ENCODE measurements at places on chromosomes 13 and 19.

DNA sequence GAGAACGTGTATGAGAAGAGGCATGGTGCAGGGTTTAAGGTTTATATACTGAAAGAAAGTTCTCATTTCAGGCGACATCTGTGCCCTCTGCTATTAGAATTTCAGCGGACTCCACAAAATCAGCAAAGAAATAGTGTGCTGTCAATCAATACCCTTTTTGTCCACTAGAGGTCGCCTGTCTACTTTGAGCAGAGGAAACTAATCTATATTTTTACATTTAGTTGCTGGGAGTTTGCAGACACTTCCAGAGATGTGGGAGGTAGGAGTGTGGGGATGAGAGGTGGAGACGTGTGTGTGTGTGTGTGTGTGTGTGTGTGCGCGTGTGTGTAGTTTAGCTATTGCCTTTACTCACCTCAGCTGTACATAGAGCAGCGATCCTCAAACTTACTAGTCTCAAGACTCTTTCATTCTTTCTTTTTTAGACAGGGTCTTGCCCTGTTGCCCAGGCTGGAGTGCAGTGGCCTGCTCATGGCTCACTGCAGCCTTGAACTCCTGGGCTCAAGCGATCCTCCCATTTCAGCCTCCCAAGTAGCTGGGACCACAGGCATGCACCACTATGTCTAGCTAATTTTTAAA is 9.7 kb downstream of the INAFM1 start:
- peak; percentile 58 for DNase-seq

- no peak for DNase-seq
Measured at GRCh38 chr13:34265046-34265679, 447.2 kb downstream of the RFC3 start.

DNA sequence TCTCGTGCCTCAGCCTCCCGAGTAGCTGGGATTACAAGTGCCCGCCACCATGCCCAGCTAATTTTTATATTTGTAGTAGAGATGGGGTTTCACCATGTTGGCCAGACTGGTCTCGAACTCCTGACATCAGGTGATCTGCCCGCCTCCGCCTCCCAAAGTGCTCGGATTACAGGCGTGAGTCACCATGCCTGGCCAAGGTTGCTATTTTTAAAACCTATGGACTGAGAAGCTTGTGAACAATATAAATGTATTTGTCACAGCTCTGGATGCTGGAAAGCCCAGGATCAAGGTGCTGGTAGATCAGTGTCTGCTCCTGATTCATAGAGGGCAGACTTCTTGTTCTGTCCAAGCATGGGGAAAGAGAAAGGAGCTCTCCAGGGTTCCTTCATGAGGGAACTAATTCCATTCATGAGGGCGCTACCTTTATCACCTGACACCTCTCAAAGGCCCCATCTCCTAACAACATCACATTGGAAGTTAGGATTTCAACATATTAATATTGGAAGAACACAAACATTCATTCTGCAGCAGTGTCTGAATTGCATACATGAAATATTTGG is 16.1 kb downstream of the CARD8 start:
- DNase-seq = no peak

DNA sequence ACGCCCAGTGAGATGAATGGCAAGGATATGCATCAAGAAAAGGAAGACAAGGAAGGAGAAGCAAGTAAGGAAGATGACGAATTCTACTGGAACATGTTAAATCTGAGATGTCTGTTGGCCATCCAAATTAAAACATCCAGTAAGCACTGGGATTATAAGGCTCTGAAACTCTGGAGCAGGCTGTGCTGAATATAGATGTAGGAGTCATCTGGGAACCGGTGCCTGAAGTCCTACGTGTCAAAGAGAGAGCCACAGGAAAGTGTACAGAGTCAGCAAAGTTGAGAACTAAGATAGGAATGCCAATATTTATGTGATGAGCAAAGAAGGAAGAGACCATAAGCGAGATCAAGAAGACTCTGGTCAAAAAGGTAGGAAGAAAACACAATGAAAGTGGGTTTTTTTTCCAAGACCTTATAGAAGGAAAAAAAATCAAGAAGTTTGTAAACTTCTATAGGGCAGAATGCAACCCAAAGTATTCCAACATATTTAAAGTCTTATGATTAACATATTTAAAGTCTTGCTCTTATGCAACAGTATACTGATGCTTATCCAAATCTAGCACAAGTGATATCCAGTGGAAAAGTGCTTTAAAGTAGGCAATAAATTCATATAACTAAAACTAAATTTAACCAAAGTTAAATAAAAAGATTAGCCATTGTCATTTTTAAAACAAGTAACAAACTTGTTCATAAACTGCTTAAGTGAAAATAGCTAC is 51.2 kb upstream of the EEF1AKMT1 start:
- no peak for DNase-seq

- no peak for DNase-seq
Measured at GRCh38 chr13:98888890-98889279, 89.0 kb downstream of the DOCK9 start.

DNA sequence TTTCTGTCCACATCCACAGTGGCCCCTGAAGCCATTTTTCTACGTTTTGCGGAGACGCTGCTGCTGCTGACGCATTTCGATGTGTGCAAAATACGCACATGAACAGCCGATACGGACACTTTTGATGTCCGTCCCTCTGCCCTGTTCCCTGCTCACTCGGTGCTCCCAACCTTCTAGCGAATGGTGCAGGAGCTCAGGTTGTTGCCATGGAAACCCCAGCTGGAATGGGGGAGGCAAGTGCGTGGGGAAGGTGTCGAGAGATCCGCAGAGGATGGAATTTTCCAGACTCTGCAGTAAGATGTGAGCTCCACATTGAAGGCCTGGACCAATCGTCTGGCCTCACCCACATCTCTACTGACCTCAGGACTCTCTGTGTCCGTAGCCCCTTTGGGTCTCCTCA is 109.2 kb upstream of the USP29 start:
- DNase-seq = no peak

- no peak for DNase-seq
Measured at GRCh38 chr13:109874484-109875454, 88.4 kb upstream of the IRS2 start.

DNA sequence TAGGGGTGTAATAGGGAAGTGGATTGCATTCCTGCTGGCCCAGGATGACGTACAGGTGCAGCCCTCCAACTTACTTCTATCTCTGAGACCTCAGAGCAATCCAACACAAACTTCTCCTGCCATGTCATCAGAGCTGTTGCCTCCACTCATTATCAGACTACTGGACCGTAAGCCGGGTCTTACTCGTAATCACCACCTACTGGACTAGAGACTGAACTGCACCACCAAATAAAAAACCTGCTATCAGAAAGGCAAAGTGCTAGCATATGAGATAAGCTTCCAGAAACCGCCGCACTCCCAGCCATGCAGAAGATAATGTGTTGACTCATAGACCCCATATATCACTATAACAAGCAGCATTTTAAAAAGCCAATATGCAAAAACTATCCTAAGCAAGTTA is 102.0 kb downstream of the SLITRK1 start:
- no peak for DNase-seq

DNA sequence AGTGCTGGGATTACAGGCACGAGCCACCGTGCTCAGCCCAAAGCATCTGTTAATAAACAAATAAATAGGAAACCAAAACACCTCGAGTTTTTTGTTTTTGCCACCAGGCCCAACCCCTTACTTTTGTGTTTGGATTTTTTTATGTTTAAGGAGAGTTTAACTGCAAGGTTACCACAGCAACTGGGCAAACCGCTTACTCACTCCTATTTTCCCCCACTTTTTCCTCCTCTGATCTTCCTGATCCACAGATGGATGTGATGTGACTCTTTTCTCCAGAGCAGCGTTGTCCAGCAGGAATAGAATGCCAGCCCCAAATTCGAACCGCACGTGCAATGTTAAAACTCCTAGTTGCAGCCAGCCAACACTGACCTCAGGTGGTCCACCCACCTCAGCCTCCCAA is 2.1 kb upstream of the PNMA8B start:
- DNase-seq = no peak

GRCh38 chr13:90447734-90448101 is 899.8 kb upstream of the MIR17HG start:
- DNase-seq = no peak

GRCh38 chr19:4832776-4833175 is 1.3 kb upstream of the TICAM1 start:
- no peak for DNase-seq

DNA sequence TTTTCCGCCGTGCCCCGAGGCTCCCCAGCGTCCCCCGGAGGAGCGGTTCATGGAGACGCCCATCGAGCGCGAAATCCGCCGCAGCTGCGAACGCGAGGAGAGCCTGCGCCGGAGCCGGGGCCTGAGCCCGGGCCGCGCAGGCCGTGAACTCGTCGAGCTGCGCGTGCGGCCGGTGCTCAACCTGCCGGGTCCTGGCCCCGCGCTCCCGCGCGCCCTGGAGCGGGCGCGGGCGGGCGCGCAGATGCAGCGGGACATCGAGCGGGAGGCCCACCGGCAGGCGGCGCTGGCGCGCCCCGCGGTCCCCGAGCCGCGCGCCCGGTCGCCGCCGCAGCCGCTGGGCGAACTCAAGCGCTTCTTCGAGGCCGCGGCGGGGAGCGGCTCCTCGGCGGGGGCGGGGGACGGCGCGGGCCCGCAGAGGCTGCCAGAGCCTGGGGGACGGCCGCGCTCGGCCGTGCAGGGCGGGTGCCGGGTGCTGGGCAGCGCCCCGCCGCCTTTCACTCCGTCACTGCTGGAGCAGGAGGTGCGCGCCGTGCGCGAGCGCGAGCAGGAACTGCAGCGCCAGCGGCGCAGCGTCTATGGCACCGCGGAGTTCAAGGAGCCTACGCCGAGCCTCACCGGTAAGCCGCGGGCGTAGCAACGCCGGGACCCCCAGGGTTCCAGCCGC is 807 bp downstream of the MISP3 start:
- DNase-seq = peak; percentile 79

- DNase-seq = no peak
Measured at GRCh38 chr19:2444251-2445002, 12.3 kb downstream of the LMNB2 start.

GRCh38 chr13:52846567-52847321 is 1.7 kb downstream of the PCDH8 start:
- DNase-seq = no peak

DNA sequence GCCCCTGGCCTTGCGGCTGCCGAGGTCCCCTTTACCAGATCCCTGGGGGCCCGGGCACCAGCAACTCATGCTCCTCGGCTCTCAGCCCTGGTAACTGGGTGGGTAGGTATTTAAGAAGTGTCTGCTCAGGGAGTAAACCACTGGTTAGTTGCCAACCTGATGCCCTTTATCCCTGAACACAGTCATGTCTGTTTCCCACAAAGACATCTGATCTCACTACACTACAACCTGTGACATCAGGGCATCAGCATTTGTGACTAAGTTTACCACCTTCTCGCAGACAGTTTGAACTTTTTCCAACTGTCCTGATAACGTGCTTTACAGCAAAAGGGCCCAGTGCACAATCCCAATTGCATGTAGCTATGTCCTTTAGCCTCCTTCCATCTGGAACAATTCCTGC is 22.0 kb downstream of the GGACT start:
- no peak for DNase-seq

All from NCI-H146 (cell line).